ENCODE measurements at places on chromosomes 3 and 15.

GRCh38 chr3:173875790-173876189, 478.2 kb downstream of the NLGN1 start:
- DNase-seq: no peak

- DNase-seq: no peak
These were observed 3.8 kb downstream of the CALML4 start for GRCh38 chr15:68201153-68201878.

GRCh38 chr15:72239652-72240051, 8.7 kb upstream of the PKM start:
- DNase-seq: no peak

GRCh38 chr3:141356046-141356445, 12.3 kb upstream of the ZBTB38 start:
- no peak for DNase-seq

- no peak for DNase-seq
These were observed 88.6 kb upstream of the RASGRF1 start for GRCh38 chr15:79179108-79179561.

DNA sequence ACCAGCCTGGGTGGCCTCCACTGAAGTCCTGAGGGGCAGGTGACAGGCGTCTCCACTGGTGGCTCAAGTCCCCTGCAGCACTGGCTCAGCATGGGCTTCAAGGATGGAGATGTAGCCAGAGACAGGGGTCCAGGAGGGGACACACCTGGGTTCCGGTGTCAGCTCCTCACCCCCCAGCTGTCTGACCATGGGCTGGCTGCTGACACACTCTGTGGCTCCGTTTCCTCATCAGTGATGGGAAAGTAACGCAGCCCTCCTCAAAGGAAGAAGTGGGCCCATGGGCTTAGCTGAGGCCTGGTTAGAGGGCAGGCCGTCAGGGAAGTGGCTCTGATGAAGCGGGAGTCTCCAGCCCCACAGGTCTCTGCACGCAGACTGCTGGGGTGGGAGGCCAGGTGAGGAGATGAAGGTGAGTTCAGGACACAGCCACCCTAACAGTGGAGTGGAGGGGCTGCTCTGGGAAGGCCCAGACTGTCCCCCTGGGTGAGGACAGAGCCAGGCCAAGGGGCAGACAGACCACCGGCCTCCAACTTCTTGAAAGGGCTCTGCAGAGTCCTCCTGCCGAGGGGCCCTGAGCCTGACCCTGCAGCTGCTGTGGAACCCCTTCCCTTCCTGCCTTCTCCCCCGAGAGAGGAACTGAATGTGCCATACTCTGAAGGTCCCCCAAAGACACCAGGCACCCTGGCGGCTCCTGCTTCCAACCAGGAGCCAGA, 24.0 kb downstream of the PSTPIP1 start:
- no peak for DNase-seq

All from DMS79 treated with DMSO at 0.1 percent for 48 hours (cell line).